Activated naive CD4-positive, alpha-beta T cell treated with anti-CD3 and anti-CD28 coated beads for 36 hours (primary cell): ENCODE measurements at places on chromosomes 1 and 21. TPM values are rescaled to one million over a fixed set of nuclear protein-coding genes. Genes with fewer than 3 reads are reported as not detected.

DNA sequence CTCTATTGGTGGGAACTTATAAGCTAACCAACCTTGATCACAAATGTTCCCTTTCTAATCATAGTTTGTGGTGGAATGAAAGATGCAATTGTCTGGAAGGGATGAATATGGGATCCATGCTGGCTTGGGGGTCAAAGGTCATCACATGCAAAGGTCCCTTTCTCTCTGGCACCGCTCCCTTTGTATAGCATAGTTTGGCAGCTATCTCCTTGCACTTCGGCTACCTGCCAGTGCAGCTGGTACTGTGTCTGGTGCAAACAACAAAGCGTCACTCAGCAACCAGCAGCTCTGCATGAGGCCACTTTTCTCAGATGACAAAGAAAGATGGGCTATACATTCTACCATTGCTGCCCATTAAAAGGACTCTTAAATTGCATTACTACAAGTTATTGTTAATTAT, 188.2 kb upstream of the NFIA start:
- no peak overlapping the region for H3K27ac ChIP-seq
- no peaks in the 10 kb centered on the region for H3K36me3 ChIP-seq
- H3K27me3 ChIP-seq: peaks cover 9% of the 10 kb centered on the region
- H3K4me1 ChIP-seq: peaks cover 2% of the 10 kb centered on the region
- DNase-seq: no peak
- no peak overlapping the region for H3K4me3 ChIP-seq

Gene FGGY
- total RNA-seq: 10.9 TPM

- no peak overlapping the region for H3K27ac ChIP-seq
- H3K4me1 ChIP-seq: peaks cover 40% of the 10 kb centered on the region
- no peaks in the 10 kb centered on the region for H3K27me3 ChIP-seq
- peaks cover 4% of the 10 kb centered on the region for H3K36me3 ChIP-seq
- no peak overlapping the region for H3K4me3 ChIP-seq
These were observed 36.8 kb downstream of the RAP1A start for GRCh38 chr1:111656086-111657017.

DNA sequence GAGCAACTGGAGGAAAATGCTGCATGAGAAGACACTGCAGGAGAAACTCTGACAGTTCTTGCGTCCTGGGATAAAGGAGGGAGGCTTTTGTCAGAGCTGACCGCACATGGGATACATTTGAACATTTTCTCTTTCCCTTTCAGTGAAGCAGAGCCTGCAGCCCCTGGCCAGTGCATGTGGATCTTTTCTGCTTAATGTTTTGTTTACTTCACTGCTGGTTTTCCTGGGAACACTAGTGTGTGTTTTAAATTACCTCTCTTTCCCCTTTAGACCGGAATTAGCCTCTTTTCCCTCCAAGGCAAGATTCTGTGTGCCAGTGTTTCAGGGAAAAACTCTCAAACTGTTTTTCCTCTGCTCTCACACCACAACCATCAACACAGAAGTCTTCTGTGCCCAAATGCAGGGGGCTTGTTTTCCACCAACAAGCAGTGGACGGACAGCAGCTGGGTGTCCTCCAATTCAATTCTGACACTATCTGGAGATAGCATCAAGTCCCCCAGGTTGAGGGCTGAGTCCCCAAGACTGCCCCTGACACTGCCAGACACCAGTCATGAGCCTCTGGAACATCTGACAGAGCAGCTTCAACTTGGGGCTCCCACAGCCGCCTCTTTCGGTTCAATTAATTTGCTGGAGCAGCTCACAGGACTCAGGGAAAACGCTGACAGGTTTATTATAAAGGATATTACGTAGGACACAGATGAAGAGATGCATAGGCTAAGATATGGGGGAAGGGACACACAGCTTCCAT, 136.2 kb downstream of the RHOU start:
- no peaks in the 10 kb centered on the region for H3K36me3 ChIP-seq
- H3K4me1 ChIP-seq: peaks cover 2% of the 10 kb centered on the region
- H3K27me3 ChIP-seq: no peaks in the 10 kb centered on the region
- no peak overlapping the region for H3K27ac ChIP-seq

- H3K36me3 ChIP-seq: peaks cover 48% of the 10 kb centered on the region
- no peaks in the 10 kb centered on the region for H3K27me3 ChIP-seq
- no peak for DNase-seq
- peak overlapping the region; percentile 94 for H3K4me3 ChIP-seq
These were observed 693 bp downstream of the SRSF10 start for GRCh38 chr1:23979387-23979880.
